ENCODE measurements at places on chromosomes 2 and 18. TPM values are rescaled to one million over a fixed set of nuclear protein-coding genes. Genes with fewer than 3 reads are reported as not detected.

- H3K4me1 ChIP-seq, result no peaks in the 10 kb centered on the region
- no peaks in the 10 kb centered on the region for H3K36me3 ChIP-seq
- no peaks in the 10 kb centered on the region for H3K27me3 ChIP-seq
- DNase-seq, result no peak
- no peak overlapping the region for H3K27ac ChIP-seq
- H3K4me3 ChIP-seq, result no peak overlapping the region
Observed at GRCh38 chr18:69209761-69210160, 190.9 kb upstream of the DOK6 start.

MYL12B gene
- 383 TPM for total RNA-seq

- H3K36me3 ChIP-seq, result no peaks in the 10 kb centered on the region
- no peak overlapping the region for H3K27ac ChIP-seq
- H3K4me3 ChIP-seq, result no peak overlapping the region
- H3K4me1 ChIP-seq, result no peaks in the 10 kb centered on the region
Observed at GRCh38 chr2:239855863-239856587, 169.1 kb downstream of the NDUFA10 start.

SLC35G4 gene
- total RNA-seq, result not detected

DNA sequence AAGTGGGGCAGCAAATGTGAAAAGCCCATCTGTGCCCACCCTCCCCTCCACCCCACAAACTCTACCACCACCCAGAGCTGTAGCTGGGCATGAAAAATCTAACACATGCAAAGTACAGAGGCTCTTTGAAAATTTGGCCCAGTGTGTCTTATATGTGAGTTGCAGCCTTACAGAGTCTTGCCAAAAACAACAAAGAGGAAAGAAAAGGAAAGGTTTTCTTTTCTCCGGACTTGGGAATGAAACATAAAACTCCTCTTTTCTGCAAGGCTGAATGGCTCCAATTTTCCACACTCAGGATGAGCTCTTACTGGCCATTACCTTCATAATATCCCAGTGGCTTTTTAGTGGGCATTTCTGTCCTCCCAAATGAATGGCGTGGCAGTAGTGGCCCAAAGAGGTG lies 27.9 kb upstream of the POU3F3 start:
- DNase-seq, result no peak
- no peak overlapping the region for H3K27ac ChIP-seq
- no peak overlapping the region for H3K4me3 ChIP-seq
- no peaks in the 10 kb centered on the region for H3K27me3 ChIP-seq

GRCh38 chr2:47520302-47520630 lies 117.3 kb downstream of the MSH2 start:
- H3K36me3 ChIP-seq, result no peaks in the 10 kb centered on the region
- no peak for DNase-seq

CRYGD gene
- not detected for total RNA-seq

GRCh38 chr2:161135951-161136593 lies 24.2 kb upstream of the TANK start:
- H3K4me3 ChIP-seq, result peak overlapping the region; percentile 44
- H3K27ac ChIP-seq, result peak overlapping the region; percentile 68
- H3K27me3 ChIP-seq, result no peaks in the 10 kb centered on the region
- H3K4me1 ChIP-seq, result peaks cover 38% of the 10 kb centered on the region
- DNase-seq, result no peak

DNA sequence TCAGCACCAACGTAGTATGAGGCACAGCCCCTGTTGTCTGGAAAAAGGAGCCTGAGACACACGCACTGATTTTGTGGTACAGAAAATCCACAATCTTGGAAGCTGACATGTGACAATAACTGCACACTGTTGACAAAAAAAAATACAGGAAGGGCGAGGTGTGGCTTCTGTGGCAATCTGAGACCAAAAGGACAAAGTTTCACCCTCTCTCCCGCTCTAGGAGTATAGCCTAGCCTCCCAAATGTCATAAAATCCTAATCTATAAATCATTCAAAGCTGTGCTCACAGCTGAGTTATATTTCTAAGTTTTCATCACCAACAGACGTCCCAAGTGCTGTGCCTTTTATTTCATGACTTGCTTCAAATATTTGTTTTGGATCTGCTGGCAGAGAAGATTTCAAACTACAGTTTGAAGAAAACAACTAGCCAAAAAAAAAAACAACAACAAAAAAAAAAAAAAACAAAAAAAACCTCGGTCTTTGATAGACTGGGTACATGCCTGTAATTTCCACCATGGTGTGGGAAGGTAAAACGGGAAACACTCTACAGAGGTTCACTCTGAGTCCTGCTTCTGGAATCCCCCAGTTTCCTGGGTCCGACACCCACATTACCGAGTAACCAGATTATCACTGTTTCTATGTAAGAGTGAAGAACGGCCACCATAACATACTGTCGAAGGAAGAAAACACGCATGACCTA lies 61.0 kb downstream of the C2orf76 start:
- H3K4me1 ChIP-seq, result no peaks in the 10 kb centered on the region
- no peak overlapping the region for H3K4me3 ChIP-seq
- DNase-seq, result no peak
- H3K27me3 ChIP-seq, result no peaks in the 10 kb centered on the region

GRCh38 chr2:28450901-28451565 lies 44.8 kb upstream of the PLB1 start:
- no peaks in the 10 kb centered on the region for H3K36me3 ChIP-seq
- no peak for DNase-seq
- H3K27ac ChIP-seq, result no peak overlapping the region
- H3K27me3 ChIP-seq, result no peaks in the 10 kb centered on the region

LDAH gene
- total RNA-seq, result 14.6 TPM

DNA sequence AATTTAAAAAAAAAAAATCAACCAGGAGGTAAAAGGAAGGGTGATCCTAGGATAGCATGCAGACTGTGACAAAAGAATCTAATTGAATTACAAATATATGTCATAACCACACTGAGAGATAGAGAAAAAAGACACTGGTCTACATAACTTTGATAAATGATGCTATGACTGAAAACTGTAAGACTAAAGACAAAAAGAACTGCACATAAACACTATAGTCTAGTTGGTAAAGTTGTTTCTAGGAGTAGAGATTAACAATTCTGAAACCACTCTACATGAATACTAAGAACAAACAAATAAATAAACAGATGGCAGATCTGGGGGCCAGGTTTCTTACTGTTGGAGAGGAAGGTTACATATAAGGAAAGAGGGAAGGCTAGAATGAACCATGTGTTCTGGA lies 14.6 kb upstream of the CHAC2 start:
- H3K36me3 ChIP-seq, result peaks cover 20% of the 10 kb centered on the region
- no peaks in the 10 kb centered on the region for H3K27me3 ChIP-seq
- H3K27ac ChIP-seq, result no peak overlapping the region
- no peaks in the 10 kb centered on the region for H3K4me1 ChIP-seq
- no peak overlapping the region for H3K4me3 ChIP-seq

GRCh38 chr2:99256677-99257076 lies 1.2 kb upstream of the LYG2 start:
- no peak for DNase-seq
- H3K27me3 ChIP-seq, result no peaks in the 10 kb centered on the region
- H3K27ac ChIP-seq, result no peak overlapping the region
- H3K4me3 ChIP-seq, result no peak overlapping the region
- H3K4me1 ChIP-seq, result no peaks in the 10 kb centered on the region
- no peaks in the 10 kb centered on the region for H3K36me3 ChIP-seq

GRCh38 chr18:78810706-78811105 lies 168.9 kb upstream of the SALL3 start:
- H3K36me3 ChIP-seq, result no peaks in the 10 kb centered on the region
- no peak overlapping the region for H3K27ac ChIP-seq
- peaks cover 86% of the 10 kb centered on the region for H3K27me3 ChIP-seq
- H3K4me1 ChIP-seq, result no peaks in the 10 kb centered on the region
- DNase-seq, result no peak

GRCh38 chr2:231627384-231628120 lies 34.9 kb downstream of the TEX44 start:
- H3K27ac ChIP-seq, result no peak overlapping the region
- H3K36me3 ChIP-seq, result no peaks in the 10 kb centered on the region
- H3K27me3 ChIP-seq, result no peaks in the 10 kb centered on the region
- peaks cover 22% of the 10 kb centered on the region for H3K4me1 ChIP-seq
- no peak for DNase-seq
